ENCODE measurements at places on chromosomes 13 and 19.
A peak's percentile ranks its signal among the peaks of the same experiment; 100 is the strongest.

DNA sequence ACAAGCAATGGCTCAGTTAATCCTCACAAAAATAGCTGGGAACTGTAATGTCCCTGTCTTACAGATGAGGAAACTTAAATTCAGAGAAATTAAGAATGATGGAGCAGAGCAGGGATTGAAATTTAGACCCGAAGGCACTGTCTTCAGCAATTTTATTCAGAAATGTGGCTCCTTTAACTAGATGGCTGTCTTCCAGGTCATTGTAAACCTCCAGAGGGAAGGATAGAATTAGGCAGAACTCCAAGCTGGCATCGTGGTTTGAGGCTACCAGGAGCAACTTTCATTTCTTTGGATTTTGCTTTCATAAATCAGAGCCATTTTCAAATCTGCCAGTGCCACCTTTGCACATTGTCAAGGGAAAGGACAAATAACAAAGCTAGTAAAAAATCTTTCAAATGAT, 339.0 kb downstream of the DCT start:
- DNase-seq: no peak

DNA sequence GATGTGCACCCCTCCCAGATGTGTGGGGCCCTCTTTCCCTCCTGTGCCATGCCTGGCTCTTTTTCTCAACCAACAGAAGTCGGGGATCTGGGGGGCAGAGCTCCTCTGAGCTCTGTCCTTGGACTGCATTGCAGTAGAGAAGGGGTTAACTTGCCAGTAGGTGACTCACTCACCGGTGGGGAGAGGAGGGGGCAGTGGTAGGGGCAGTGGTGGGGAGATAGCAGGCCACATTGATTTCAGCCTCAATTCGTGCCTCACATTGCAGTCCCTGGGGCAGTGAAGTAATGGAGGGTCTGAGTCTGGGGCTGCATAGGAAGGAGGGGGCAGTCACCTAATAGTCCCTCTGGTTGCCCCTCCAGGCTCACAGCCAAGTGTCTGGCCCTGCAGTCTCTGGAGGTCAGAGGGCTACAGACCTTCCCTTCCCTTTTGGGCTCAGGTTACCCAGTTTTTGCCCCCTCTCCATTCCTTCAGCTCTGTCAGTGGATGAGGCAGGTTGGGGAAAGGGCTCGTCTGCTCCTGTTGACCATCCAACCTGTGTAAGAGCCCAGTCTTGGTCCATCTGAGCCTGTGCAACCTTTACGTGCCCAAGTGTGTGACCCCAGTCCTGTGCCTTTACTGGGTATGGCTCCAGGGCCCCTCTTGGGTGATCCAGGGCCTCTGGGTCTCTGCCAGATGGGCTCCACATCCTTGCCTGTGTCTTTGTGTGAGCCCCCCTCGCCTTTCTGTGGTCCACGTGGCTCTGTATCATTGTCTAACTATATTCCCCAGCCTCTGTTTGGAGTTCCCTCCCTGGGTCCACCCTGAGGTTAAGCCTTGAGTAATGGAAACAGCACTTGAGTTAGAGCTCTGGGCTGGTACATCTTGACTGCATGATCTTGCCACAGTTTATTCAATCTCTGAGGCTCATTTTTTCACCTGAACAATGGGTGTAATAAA, 13.0 kb downstream of the CIC start:
- DNase-seq: no peak

DNA sequence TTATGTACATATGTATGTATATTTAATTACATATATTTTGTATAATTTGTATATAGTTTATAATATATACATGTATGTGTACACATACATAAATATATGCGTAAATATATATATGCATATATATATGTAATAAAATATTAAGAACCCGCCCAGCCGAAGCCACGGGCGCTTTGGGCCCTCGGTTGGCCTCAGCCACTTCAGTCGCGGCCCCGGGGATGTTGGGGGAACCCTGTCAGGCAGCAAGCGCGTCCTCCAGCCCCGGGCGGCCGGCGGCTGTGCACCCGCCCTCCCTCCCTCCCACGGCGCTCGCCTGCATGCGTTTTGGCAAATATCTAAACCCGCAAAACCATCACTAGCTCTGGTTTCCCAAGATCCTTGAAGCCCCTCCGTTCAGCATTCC, 7.9 kb upstream of the ZNF606 start:
- no peak for DNase-seq

- DNase-seq: no peak
These were observed 3.3 kb downstream of the CSNK1G2 start for GRCh38 chr19:1944088-1944915.

DNA sequence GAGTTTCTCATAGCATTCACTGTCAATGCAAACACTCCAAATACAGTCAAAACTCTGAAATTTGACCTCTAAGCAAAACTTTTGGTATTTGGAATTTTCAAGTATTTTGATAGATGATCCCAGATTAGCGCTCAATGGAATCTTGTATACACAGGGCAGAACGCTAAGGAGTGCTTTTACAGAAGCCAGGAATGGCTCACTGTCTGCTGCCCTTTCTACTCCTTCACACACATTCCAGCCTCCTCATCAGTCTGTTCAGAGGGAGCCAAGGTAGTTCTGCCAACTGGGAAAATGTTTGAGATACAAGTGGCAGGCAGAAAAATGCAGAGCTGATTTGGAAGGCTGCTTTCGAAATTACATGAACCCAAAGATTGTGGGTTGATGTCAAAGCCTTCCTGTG, 4.4 kb upstream of the STARD13 start:
- DNase-seq: no peak

DNA sequence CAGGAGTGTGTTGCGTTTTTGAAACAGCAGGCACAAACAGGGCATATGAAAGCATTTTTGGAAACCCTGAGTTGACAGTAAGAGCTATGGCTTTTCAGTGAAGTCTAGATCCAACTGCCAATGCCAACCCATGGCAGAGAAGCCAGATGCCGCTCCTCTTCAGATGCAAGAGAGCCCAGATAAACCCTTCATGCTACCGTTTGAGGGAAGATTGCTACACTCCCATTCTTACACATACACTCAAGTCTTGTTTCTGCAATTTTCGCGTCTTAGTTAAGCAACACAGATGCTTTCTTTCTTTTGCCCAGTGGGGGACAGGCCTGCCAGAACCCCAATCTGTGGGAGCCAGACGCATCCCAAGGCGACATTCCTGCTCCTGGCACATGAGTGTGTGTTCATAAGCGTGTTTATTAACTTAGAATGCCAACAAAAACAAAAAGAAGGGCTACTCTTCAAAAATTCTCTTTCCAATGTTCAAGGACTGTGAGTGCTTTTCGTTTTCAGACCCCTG, 10.4 kb downstream of the BORCS8 start:
- DNase-seq: no peak

DNA sequence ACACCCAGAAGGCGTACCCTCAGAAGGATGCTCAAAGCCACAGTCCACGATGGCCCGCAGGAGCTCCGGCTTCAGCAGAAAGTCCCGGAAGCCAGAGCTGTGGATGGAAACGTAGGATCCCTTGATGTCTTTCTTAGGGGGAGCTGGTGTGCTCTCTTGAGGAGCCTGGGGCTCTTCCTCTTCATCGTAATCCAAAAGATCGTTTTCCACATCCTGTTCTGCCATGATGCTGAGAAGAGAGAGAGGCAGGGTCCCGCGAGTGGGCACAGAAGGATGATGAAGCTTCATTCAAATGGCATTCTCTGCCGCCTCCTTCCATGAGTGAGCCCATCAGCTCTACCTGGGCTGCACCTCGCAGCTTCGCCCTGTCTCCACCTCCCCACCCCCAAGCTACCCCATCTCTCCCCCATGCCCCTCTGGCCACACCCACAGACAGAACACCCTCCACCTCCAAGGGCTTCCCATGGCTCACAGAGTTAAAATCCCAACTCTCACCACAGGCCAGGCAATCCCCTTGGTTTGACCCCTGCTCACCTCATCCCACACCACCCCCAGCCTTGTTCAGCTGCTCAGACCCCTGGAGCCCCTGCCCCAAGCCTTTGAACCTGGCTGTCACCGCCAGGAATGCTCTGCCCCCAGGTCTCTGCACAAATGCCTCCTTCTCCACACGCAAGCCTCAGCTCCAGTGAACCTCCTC, 6.0 kb downstream of the DDX39A start:
- DNase-seq: no peak

DNA sequence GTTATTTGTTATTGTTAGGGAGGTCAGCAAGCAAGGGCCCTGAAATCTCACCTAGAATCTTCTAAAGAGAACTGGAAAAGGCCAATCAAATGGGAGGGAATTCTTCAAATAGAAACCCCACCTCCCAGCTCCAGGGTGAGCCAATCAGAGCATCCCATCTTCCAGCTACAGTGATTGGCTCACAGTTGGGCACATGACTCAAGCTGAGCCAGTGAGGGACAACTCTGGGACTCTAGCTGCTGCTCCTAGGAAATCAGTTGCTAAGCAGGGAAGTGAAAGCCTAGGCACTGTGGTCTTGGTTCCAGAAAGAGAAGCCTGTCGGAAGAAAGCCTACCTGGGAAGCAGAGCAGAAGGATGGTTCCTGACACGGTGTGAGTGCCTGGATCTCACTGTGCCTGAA, 13.4 kb downstream of the TM6SF2 start:
- DNase-seq: peak; percentile 89

DNA sequence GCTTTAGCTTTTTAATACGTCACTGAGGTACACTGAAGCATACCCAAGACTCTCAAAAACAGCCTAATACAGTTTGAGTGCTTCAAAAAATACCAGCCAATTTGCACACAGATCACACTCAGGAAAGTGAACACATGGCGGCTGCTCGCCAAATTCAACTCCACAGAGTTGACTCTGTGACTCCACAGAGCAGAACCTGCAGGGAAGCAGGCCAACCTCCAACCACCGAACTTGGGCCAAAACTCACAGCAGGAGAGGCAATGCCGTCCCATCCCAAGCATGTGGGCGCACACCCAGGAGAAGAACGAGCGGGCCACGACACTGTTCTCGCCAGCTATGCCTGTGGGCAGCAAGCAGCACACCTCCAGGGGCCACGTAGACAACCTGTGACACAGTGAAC, 21.1 kb downstream of the ELL start:
- no peak for DNase-seq

DNA sequence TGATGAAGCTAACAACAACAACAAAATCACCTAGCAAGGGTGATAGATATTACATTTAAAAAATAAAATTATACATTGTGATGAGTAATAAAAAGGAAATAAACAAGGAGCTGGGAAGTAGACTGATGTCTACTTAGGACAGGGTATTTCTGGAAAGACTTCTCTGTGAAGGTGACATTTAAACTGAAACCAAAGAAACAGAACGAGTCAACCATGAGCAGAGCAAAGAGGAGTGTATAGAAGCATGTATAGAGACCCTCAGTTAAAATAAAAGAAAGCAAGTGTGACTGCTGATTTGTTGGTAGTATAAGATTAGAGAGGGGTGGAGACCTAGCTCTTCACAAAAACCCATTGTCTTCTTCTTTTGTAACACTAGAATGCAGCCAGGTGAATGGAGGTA, 53.0 kb upstream of the TDRD3 start:
- no peak for DNase-seq

DNA sequence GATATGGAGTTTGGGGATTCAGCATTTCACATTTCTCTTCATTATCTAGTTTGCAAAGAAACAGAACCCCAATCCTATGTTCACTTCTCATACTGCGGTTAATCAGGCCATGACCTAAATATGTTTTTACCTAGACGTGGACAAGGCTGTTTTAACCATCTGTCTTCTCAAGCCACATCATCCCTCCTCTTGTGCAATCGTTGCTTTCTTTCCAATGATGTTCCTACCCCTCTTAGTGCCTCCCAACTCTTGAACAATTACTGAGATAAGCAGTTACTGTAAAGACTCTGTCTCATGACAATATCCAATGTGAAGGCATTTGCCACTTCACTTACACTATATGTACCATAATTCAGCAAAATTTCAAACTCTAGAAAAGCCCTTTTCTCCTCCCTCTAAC, 406.2 kb downstream of the LIG4 start:
- no peak for DNase-seq

DNA sequence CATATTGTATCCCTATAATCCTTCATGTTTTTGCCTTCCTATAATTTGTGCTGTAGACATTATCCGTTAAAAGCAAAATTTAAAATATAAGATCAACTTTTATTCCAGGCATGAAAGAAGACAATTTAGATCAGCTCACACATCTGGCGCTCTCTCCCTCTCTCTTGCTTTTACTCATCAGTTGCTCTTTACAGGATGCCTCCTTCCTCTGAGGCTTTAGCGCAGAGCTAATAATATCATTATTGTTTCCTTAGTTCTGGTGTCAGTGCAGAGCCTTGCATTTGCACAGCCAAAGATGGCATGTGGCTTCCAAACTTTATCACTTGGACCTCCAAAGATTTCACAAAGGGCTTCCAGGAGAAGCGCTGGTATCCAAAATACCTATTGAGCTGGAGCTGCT, 295.1 kb downstream of the FGF9 start:
- no peak for DNase-seq

DNA sequence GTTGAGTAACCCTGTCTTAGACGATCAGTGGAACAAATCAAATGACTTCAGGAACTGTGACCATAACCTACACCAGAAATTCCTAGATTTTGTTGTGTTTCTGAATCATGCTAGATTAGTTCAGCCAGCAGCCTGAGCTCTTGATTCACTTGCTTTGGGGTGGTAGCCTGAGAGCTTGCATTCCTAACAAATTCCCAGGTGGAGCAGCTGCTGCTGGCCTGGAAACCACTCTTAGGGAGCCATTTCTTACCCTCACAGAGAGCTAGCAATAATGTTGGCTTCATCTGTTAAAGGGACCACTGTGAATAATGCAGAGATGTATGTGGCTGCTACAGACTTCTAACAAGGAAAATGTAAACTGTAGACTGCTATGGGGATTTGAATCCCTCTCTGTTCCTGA, 388.1 kb upstream of the PRR20A start:
- no peak for DNase-seq

DNA sequence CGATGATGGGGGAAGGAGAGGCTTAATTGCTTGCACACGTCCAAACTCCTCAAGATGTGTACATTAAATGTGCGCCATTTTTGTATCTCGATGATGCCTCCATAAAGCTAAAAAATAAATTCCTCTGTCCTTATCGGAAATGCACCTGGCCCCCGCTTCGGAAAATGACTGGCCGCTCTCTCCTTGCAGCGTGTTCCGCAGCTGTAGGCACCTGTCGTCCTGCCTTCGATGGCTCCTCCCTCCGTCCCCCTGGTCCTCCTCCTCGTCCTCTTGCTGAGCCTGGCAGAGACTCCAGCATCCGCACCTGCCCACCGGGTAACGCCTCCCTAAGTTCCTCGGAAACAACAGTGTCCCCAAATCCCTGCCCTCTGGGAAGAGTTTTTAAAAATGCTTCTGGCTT, 1.1 kb downstream of the GALP start:
- DNase-seq: no peak

- no peak for DNase-seq
These were observed 173.2 kb downstream of the KDM4B start for GRCh38 chr19:5141850-5142724.

DNA sequence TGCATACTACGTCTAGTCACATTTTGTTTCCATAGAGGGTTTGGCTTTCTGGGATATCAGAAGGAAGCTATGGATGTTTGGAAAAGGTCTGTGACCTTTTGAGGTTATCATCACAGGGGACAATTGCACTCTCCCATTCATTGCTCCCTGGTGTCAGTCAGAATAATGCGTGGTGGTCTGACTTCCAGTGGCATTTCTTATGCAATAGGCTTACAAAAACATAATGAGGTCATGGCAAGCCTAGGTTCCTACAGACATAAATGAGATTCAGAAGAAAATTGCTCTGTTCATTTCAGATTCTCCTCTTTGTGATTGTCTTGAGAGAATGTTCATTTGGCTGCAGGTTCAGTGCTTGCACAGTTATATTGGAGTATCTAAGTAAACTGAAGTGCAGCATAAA, 54.6 kb downstream of the ARHGAP35 start:
- DNase-seq: no peak

GRCh38 chr19:38371081-38371480, 3.3 kb upstream of the PSMD8 start:
- no peak for DNase-seq

GRCh38 chr19:409516-410242, 732 bp upstream of the C2CD4C start:
- DNase-seq: peak; percentile 32
